ENCODE measurements at places on chromosomes 11 and 22.
A peak's percentile ranks its signal among the peaks of the same experiment; 100 is the strongest.

GRCh38 chr11:20213790-20214189 is 53.5 kb upstream of the DBX1 start:
- DNase-seq: no peak

DNA sequence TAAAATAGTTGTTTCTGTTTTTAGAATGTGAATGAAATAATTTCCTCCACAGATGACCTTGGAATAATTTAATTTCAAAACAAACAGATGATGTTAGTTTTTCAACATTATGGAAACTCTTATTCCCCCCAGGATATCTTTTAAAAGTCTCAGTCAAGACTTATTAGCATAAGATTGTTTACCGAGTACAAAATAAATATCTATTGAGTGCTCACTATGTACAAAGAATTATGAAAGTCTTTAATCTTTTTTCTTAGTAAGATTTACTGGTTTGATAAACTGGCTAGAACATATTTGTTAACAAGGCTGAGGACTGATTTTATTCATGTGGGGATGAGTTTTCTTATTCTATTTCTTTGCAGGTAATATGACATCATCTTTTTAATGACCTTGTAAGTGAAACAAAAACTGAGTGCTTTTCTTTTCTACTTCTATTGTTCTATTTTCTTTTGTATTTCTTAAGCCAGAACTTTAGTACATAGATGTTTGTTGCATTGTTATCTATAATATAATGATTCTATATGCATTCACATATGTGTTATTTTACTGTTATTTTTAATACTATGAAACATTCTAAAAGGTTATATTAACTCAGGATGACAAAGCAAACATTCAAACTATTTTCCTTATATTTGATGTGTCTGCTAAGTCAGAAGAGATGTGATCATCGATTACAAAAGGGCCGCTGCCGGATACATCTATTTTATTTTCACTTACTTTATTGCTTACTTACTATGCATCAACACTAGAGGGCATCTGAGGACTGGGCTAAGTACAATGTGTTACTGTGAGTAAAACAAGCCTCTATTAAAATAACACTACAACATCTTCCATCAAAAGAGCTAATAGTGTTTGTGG is 111.0 kb upstream of the ARHGAP42 start:
- DNase-seq: peak; percentile 70

DNA sequence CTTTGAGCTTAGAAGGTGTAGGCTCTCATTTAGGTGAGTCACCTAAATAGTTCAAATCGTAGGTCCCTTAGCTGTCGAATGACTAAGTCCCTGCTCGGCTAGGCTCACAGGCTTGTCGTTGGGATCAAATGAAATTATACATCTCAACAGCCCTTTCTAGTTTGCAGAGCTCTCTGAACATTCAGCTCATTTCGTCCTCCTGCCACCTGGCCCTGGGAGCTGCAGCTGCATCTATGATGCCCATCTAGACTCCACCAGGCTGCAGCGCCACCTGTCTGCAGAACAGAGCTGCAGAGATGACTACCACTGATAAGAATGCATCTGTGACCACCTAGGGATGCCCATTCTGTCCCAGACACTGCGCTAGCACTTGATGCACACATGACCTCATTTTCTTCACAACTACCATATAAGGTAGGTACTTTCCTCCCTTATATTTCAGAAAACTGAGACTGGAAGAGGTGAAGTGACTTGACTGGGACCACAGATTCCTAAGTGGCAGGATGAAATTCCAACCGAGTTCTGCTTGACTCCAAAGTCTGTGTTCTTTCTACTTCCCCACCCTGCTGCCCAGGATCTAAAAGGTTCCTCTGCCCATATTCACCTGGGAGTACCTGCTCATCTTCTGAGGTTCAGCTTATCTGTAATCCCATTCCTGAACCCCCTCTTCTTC is 141.1 kb upstream of the NARS2 start:
- no peak for DNase-seq

DNA sequence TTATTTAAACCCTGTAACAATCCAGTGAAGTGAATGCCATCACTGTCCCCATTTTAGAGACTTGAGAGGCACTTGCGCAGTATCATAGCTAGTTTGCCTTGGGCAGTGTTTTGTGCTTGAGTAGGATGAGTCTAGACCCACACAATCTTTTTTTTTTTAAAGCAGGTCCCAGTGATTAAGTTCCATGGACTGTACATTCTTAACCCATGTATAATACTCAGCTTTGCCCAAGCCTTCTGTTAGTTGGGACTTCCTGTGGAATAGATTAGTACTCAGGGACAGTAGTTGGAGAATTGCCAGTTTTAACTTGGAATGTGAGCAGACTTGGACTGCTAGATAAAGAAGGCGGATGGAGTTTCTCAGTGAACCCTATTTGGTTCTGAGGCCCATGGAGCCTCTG is 108.6 kb upstream of the RASSF10 start:
- DNase-seq: no peak
